ENCODE measurements at places on chromosomes 12 and 14.

DNA sequence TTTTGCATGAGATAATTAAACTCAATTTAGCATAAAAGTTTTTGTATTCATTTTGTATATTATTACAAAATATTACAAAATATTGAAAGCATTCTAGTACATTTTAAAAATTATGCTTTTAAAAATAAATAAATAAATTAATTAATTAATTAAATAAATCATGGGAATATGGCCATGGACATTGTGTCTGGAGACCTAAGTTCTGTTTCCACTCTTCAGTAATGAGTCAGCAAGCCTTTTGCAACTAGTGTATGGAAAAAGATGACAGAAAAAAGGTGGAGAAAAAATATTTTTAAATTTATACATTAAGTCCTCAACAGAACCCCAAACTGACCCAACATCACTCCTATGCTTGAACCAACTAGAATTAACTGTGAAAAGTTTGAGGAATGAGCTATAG, 1187.5 kb upstream of the USP15 start:
- peak; percentile 74 for DNase-seq

GRCh38 chr12:15306605-15307004, 15.7 kb upstream of the PTPRO start:
- no peak for DNase-seq

DNA sequence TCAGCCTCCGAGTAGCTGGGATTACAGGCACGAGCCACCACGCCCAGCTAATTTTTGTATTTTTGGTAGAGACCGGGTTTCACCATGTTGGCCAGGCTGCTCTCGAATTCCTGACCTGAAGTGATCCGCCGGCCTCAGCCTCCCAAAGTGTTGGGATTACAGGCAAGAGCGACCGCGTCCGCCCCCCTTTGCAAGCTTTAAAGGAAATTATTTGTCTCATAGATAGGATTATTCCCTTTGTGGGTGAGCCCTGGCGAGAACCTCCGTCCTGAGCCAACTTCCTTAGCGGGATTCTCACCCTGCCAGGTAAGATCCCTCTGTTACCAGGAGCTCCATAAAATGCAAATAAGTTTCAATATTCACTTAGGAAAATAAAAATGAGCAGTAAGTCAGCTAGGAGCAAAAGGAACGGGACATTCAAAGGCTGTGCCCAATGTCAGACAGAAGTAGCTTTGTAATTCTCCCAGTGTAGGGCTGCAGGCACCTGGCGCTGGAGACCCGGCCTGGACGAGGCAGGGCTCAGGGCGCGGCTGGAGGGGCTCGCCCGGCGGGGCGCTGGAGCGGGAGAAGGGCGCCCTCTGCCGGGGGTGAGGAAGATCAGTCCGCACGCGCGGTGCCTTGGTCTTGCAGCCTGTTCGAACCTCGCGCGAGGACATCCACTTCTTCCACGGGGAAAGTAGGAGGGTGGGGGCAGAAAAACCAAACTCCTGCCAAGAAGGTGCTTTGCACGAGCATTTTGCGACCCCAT, 47.2 kb upstream of the PLXNC1 start:
- peak; percentile 74 for DNase-seq

DNA sequence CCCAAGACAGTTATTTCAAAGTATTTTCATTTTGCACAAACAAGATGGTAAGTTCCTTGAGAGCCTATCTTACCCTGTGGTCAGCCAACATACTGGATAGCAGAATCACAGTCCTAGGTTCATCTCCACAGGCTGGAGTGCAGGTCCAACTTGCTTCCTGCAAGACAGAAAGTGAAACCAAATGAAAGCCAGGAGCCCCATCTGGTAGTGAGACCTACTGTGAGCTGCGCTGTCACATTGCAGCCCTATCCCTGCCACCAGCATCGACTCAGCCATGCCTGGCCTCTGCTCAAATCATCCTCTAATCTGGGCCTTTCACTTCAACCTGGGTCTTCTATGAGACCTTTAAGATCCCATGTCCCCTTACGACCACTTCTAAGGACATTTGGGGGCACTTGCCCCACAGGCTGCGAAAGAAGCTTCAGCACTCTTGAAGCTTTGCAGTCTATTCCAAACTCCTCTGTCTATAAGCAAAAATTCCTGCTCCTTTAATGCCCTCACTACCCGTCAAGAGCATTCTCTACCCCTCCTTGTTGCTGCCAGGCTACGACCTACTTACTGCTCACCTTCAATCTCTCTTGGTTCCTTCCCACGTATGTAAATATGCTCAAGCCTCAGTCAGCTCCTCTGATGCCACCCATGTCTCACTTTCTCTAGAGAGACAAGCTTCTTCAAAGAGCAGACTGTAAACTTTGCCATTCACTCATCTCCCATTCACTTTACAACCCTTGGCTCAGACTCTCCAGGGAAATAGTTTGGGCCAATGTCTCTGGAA, 55.9 kb upstream of the TSPAN11 start:
- DNase-seq: peak; percentile 5

- no peak for DNase-seq
Measured at GRCh38 chr12:53963434-53964314, 9.0 kb downstream of the HOXC12 start.
